ENCODE measurements at places on chromosomes 12 and 14.
A peak's percentile ranks its signal among the peaks of the same experiment; 100 is the strongest.

DNA sequence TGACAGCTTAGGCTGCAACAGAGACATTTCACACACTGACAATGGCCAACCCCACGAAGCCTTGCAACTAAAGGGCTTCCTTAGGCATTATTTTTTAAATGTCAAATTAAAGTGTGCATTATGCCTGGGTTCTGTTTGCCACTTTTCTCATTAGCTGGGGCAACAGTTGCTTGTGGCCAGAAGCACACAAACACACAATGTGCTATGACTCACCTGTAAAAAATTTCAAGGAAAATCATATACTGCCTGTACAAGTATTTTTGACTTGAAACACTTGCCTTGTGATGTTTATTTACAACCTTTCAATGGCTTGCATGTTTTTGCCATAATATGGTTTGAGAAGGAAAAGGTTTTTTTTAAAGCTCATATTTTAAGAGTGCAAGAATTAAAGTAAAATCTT lies 1.9 kb downstream of the NTN4 start:
- no peak for DNase-seq

- DNase-seq = no peak
Observed at GRCh38 chr12:84056-84455, 17.5 kb downstream of the IQSEC3 start.

- DNase-seq = no peak
Observed at GRCh38 chr12:34605955-34606748, 583.9 kb downstream of the ALG10 start.

DNA sequence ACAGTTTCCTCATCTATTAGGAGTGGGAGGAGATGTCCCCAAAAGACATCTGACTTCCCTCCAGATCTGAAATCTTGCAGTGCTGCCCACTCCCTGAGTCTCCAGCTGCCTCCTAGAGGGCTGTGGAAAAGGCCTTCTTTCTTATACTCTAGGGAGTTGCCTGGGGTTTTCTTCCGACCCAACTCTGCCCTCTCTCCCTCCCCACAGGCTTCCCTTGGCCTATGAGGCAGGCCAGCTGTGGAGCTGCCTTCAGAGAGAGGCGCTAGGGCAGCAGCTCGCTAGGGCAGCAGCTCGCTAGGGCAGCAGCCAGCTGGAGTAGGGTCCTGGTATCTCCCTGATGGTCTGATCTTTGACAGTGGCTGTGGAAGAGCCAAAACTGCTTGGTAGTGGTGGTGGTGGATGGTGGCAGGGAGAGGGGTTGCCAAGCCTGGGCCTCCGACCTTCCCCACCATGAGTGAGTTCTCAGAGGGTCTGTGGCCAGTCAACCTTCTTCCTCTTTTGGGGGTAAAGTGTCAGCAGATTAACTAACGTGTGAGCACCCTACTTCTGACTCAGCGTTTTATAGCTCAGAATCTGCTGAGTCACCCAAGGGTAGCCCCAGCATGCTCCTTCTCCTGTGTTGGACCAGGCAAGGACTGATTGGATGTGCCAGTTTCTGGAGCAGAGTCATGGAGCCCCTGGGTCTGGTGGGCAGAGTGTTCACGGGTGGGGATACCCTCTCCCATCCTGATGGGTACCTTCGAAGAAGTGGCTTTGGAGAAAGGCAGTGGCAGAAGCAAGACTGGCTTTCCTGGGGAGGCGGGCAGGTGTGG lies 2.3 kb downstream of the SLC48A1 start:
- peak; percentile 21 for DNase-seq

GRCh38 chr14:90344331-90345238 lies 12.8 kb upstream of the NRDE2 start:
- no peak for DNase-seq
